Retinal pigment epithelial cell (primary cell): ENCODE measurements at places on chromosomes 1 and 21.

DNA sequence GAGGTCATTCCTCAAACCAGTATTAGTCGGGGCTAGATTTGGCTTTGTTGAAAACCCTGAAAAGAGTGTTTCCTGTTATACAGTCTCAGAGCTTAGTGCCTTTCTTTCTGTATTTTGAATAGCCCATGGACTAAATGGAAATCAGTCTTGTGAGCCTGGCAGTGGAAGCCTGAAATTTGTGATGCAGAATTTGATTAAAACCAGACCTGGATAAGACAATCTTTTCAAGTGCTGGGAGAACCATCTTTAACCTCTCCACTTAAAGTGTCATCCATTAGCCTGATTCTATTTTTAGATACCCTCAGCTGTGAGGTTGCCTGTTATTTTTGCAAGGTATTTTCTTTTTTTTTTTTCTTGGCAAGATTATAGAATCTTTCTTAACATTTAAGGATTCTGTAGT lies 19.5 kb downstream of the ACTN2 start:
- no peak for DNase-seq

DNA sequence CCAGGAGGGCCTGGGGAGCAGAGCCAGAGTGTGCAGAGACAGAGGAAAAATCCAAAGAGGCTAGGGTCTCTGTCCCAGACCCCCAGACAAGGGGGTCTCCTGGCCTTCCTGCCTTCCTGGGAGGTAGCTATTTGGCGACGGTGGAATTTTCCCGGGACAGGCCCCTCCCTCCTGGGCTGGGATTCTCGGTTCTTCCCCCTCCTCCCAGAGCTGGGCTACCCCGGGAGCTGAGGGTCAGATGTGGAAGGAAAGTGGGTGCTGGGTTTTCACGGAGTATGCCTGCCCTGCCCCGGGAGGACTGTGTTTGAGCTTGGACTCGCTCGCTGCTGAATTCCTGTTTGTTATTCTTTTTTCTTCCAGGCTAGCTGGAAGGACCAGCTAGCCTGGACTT lies 759 bp downstream of the AMPD2 start:
- no peak for DNase-seq

- DNase-seq = no peak
These were observed 87.0 kb downstream of the NMNAT2 start for GRCh38 chr1:183331091-183331742.

GRCh38 chr1:42163536-42164503 lies 725 bp downstream of the GUCA2A start:
- DNase-seq = no peak

DNA sequence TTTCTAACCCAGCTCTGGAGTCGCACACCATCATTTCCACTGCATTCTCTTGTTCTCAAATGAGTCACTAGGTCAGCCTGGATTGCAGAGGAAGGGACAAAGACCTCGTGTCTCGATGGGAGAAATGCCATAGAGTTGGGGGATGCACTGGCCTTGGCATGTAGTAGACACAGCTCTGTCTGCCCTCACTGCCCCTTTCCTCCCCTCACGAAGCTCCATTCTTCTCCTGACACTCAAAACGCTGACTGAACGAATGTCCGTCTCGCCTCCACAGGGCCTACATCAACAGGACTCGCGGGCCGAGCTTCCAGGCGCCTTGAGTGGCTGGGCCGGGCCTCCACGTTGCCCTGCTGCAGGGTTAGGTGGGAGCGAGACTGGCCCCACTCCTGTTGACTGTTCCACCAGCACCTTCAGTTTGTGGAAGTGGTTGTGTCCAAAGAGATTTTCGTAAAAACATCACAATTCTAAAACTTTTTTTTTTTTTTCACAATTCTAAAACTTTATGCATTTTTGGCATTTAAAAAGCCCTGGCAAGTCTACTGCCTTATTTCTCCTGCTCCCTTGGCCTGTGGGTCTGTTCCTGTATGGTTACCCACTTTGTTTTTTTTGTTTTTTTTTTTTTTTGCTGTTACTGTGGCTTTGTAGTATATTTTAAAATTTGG lies 18.8 kb downstream of the PKNOX1 start:
- DNase-seq = no peak

DNA sequence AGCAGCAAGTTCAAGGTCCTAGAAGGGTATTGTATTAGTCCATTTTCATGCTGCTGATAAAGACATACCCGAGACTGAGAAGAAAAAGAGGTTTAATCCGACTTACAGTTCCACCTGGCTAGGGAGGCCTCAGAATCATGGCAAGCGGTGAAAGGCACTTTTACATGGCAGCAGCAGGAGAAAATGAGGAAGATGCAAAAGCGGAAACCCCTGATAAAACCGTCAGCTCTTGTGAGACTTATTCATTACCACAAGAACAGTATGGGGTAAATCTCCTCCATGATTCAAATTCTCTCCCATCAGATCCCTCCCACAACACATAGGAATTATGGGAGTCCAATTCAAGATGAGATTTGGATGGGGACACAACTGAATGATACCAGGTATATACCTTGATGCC lies 409.5 kb downstream of the NTNG1 start:
- DNase-seq = no peak

- no peak for DNase-seq
These were observed 153.9 kb upstream of the IRF2BP2 start for GRCh38 chr1:234763910-234764309.

GRCh38 chr1:220775240-220775853 lies 11.4 kb upstream of the MTARC1 start:
- DNase-seq = no peak

DNA sequence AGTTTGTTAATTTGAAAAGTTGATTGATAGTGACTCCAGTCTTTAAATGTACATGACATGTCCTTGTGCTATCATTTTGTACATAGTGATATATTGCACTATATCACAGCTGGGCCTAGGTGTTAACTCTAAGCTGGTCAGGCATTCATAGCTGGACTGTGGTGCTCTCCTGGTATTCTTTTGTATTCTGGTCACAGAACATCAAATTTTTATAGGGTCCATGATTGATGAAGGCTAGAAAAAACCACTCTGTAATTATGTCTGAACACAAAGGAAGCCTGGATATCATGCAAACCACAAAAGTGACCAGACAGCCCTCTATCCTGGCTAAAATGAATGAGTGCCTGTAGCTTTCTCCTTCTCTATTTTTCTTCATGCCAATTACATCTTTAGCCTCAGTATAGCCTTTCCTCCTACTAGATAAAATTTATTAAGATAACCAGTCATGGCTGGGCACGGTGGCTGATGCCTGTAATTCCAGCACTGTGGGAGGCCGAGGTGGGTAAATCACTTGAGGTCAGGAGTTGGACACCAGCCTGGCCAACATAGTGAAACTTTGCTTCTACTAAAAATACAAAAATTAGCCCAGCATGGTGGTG lies 134.9 kb upstream of the B3GALT2 start:
- DNase-seq = no peak

DNA sequence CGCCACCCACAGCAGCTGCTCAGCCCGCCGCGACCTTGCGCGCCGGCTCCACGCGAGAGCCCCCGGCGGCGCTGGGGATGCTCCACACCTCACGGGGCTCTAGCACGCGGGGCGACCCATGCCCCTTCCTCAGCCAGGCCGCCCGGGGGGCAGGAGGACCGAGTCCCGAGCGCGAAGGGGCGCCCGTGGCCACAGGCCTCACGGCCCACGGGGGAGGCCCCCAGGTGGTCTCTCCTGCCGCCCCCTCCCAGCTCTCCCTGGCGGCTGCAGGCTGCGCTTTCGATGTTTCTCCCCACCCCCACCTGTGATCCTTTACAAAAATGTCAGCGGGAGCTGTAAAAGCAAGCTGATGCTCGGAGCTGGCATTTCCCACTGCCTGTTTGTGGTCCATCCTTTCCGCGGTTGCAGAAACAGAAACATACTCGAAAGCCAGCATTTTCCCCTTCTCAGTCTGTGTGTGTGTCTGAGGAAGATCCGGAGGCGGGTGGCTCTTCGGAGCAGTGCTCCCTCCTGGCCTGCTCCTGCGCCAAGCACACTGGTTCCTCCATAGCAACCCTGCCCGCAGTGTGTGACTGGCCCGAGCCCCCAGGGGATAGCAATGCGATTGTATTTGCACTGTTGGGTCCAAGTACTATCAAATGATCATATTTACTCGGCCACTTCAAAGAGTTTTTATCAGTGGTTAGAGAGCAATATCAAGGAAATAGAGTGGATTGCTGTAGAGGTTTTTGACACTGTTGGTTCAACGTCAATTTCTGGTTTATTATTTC lies 2.1 kb downstream of the KIF26B start:
- no peak for DNase-seq

DNA sequence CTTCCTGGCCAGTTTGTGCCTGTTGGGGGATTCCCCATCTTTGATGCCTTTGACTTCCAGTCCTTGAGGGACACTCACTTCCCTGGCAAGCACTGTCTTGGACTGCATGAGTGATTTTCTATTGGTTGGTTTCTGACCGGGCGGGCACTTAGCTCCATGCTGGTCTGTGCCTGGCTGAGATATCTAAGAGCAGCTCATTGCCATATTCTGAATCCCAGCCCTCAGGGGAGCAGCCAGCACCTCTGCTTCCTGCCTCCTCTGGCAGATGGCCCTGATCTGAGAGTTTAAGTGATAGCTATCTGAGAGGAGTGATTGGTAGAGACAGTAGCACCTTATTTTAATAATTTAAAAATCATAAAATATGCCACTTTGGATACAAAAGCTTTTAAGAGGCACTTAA lies 52.5 kb downstream of the DISC1 start:
- DNase-seq = no peak

DNA sequence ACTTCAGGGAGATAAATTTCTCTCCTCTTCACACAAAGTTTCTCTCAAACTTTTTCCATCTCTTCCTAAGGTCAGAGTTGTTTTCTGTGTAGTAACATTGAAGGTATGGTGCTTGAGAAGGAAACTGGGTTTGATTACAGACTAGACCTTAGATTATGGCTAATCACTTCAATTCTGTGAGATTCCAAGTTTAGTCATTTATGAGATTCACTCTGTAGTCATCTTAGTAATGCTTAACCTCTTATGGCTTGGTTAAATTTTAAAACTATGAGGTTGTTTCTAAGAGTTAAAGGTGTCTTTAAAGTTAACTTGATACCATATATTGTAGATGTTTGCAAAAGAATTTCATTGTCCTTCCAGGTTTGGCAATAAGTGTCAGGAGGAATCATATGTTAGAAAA lies 1092.2 kb downstream of the KCNT2 start:
- no peak for DNase-seq

- no peak for DNase-seq
These were observed 361.5 kb downstream of the KIF26B start for GRCh38 chr1:245516284-245516759.

DNA sequence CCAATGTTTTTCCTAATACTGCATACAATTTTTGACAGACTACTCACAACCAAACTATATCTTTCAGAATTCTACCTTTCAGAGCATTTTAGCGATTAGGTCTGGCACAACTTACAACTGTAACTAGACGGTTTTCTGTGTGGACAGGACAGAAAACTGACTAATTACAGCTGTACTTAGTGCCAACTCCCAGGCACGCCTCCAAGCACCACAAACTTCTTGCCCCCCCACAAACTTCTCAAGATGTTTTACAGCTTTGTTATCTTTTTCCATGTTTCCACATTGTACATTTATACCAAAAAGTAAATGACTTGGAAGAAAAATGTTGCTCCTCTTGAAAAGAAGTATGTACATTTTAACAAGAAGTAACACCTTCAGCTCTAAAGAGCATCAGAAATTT lies 13.8 kb downstream of the LYST start:
- DNase-seq = no peak

GRCh38 chr1:34131396-34132160 lies 33.5 kb downstream of the CSMD2 start:
- no peak for DNase-seq

DNA sequence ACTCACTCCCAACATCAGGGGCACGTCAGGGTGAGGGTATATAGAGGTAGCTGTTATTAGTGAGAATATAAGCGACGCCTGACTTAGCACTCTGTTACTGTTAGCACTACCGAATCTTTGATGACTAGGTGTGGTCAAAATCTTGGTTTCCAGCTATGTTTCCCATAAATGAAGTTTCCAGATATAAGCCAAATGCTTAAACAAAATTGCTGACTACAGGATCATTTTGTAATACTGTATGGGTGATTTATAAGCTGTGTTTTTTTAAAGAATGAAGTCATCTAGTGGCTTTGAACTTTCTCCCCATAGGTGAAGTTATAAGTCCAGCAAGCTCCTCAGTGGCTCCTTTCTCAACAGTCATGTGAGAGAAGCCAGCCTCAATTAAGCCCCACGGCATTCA lies 23.7 kb downstream of the KCNJ15 start:
- DNase-seq = no peak

- DNase-seq = no peak
These were observed 226.4 kb downstream of the S1PR1 start for GRCh38 chr1:101463195-101463594.

DNA sequence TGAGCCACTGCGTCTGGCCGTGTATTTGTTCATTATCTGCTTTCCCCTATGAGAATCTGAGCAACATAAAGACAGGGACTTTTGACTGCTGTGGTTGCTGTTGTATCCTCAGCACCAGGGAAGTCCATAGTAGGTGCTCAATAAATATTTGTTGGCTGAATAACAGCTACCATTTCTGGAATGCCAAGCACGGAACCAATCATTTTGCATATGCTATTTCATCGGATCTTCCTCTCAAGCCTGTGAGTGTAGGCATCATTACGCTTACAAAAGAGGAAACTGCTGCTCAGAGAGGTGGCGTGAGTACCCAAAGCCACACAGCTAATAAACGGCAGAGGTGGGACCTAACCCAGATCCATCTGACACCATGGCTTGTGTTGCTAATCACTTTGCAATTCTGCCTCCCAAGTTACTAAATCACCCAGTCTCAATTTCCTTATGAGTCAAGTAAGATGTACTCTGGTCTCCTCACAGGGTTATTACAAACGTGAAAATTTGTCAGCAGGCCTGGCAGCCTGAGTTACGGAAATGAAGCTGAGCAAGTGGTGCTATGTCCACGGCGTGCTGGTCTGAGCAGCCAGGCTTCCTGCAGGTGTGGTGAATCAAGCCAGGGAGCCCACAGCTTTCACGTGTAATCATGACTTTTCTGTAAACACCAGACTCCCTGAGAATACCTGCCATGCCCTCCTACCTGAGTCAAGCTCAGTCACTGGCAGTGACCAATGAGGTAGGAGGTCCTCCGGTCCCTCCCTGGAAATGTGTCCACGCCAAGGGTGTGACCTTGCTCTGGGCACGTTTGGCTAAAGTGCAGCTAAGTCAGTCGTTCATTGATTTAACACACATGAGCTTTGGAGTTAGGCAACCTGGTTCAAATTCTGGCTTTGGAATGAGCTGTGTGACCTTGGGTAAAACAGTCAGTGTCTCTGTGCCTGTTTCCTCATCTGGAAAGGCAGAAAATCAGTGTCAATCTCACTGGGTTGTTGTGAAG lies 4.8 kb upstream of the RHCE start:
- DNase-seq = no peak
